Right atrium auricular region (tissue), 2 donors: ENCODE measurements at places on chromosomes 11 and 22.

- no peak for DNase-seq
Measured at GRCh38 chr11:1460986-1461825, 25.4 kb downstream of the MOB2 start.

DNA sequence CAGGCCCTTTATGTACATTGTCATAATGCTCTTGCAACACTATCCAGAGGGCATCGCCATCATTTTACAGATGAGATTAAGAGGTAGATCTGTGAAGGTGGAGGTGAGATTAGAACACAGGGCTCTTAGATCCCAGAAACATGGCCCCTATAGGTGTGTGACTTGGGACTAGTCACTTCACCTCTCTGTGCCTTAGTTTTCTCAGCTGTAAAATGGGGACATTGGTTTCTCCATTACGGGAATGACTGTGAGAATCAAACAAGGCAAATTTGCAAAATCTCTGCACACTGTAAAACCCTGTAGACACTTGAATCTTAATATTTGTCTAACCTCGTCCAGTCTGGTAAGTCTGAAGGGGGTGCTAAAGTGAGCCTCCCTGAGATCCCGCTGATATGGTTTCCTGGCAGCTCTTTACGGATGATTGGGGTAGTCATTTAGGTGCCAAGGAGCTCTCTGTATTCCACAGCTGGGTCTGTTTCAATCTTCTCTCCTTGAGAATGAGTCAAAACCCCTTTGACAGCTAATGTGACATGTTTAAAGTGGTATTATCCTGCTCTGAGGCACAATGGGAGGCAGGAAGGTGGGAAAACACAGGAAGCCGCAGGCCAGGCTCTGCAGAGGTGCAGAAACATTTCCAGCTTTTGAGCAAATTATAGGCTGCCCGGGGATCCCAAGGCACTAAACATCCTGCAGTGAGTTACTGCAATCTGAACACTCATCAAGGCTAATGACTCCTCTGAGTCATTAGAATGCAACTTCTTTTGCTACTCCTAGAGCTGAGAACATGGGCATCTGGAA is 140.8 kb downstream of the CCDC81 start:
- DNase-seq, result no peak

GRCh38 chr11:70010774-70011173 is 67.3 kb upstream of the ANO1 start:
- no peak for DNase-seq

- DNase-seq, result peak; percentile 81
Measured at GRCh38 chr22:25741692-25742626, at the start of gene MYO18B. TSS of gene MYO18B (plus strand) at chr22:25742188. CDS start at chr22:25761093, 18,905 bp downstream.
